ENCODE measurements at places on chromosomes 4 and X.
A peak's percentile ranks its signal among the peaks of the same experiment; 100 is the strongest.

DNA sequence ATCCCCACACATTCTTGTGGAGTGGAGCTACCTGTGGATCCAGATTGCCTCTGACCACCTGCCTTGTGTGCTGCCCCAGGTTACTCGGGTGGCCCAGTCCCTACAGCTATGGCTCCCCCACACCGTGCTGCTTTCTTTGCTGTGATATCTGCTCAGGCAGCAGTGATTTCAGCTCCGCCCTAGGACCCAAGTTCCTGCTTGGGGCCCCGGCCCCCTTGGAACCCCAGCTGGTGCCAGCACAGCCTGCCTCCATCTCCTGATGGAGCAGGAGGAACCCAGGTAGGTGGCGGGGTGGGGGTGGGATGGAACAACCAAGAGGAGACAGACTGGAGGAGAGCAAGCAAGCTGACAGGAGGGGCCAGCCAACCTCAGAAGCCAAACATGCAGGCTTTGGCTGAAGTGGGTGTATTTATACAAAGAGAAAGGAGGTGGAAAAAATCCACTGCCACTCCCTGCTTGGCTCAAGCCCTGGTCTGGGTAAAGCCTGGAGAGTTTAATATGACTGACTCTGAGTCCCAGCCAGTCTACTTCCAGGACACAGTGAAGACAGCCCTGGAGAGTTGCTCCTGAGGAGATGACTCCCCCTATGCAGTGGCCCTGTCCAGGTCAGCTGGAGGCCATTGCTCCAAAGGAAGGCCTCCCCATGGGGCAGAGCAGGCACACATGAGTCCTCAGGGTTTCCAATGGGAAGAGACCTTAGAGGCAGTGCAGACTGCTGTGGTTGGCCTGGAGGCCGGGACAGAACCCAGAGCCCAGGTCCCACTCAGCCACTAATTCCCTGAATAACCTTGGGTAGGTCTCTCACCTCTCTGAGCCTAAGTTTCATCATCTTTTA, 197.1 kb upstream of the MAMLD1 start:
- DNase-seq: no peak

GRCh38 chr4:7876201-7876875, 63.3 kb downstream of the AFAP1 start:
- peak; percentile 25 for DNase-seq

GRCh38 chr4:55143858-55144257, 18.5 kb upstream of the KDR start:
- DNase-seq: no peak

- no peak for DNase-seq
Observed at GRCh38 chrX:134013092-134013497, 27.7 kb upstream of the GPC3 start.

GRCh38 chrX:110691446-110691845, 104.2 kb downstream of the CHRDL1 start:
- no peak for DNase-seq

DNA sequence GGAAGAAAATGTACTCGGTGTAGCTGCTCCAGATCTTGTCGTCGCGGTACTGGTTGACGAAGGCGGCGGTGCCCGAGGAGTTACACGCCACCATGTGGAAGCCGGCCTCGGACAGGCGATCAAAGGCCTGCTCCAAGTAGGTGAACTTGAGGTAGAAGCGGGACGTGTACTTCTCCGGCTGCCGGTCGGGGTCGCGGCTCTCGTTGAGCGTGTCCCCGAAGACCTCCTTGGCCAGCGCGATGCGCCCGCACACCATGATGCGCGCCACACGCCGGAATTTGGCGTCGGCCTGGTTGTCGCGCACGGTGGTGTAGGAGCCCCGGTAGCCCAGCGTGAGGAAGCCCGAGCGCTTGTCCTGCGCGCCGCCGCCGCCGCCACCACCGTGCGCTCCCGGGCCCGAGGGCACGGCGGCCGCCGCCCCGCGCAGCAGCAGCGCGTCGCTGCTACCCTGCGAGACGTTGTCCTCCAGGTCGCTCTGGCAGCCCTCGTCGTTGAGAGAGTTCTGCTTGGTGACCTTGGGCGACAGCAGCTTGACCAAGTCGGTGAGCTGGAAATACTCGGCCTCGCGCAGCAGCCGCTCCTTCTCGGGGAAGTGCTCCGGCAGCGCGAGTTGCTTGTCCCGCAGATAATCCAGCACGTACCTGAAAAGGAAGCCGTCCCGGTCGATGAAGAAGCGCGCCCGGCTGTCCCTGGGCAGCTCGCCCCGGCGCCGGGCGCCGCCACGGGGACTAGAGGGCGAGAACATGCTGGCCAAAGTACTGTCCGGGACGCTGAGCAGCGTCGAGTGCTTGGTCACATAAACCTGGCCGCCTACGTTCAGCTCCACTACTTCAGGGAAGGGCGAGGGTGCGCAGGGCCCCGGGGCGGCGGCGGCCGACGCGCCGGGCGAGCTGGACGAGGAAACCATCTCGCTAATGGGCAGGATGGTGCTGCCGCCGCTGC, 775 bp downstream of the KCTD8 start:
- no peak for DNase-seq

DNA sequence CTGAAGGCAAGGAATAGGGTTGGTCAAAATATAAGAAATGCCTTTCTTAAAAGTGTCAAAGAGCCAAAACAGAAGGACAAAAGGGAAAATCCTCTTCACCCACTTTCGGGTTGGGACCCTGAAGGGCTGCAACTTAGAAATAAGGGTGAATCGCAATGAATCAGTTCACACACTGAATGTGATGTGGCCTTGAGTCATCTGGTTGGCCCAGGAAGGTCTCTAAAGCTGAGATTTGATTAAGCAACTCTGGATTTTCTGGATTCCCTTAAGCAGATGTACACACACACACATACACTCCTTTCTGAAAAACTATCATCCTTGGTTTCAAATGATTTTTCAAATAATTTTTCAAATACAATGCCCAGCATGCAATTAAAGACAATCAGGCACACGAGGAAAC, 13.1 kb downstream of the TAB3 start:
- peak; percentile 67 for DNase-seq

DNA sequence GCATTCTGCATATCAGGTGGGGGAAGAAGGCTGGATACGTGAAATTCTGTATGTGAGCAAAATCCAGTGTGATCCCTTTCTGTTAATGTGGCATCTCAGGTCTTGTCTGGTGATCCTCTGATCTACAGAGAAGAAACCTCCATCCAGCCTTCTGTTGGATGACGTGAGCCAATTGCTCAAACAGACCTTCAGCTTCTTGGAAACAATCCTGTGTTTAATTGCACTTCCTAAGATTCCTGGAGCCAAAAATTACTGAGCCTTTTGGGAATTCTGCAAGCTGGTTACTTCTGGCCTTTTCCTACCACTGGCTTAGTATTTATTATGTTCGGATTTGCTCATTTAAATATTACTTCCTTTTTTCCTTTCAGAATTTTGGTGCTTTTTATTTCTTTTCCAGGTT, 51.2 kb downstream of the TRIML1 start:
- DNase-seq: peak; percentile 4

DNA sequence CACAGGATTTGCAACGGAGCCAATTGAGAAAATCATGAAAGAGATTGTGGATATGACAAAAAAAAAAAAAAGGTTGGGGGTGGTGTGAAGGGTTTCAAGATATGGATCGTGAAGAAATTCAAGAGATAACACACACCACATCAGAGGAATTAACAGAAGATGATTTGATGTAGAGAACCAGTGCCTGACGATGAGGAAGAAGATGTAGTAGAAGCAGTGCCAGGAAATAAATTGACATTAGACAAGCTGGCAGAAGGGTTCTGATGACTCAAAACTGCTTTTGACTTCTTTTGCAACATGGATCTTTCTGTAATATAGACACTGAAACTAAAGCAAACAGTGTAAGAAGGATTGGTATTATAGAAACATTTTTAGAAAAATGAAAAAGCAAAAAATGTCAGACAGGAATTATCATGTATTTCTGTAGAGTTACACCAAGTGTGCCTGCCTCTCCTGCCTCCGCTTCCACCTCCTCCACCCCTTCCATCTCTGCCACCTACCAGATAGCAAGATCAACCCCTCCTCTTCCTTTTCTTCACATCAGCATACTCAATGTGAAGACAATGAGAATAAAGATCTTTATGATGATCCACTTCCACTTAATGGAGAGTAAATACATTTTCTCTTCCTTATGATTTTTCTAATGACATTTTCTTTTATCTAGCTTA, 127.5 kb upstream of the OTUD4 start:
- DNase-seq: peak; percentile 18

DNA sequence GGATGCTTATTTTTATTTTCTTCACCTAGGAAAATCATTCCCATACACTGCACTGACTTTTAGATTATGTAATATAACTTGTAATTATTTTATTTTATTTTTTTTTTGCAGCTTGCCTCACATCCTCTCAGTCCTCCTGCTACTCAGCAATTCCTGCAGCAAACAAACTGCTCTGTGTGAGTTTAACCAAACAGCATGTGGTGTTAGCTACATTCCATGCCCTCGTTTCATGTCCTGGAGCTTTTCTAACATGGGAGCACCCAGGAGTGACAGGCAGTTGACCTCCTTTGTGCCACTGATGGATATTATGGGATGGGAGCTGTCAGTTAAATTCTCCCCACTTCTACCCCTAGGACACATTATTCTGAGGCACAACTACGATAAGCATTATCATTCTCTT, 24.8 kb downstream of the CXCL1 start:
- DNase-seq: peak; percentile 41

- DNase-seq: peak; percentile 33
Observed at GRCh38 chr4:48780865-48781214, 761 bp upstream of the FRYL start.

DNA sequence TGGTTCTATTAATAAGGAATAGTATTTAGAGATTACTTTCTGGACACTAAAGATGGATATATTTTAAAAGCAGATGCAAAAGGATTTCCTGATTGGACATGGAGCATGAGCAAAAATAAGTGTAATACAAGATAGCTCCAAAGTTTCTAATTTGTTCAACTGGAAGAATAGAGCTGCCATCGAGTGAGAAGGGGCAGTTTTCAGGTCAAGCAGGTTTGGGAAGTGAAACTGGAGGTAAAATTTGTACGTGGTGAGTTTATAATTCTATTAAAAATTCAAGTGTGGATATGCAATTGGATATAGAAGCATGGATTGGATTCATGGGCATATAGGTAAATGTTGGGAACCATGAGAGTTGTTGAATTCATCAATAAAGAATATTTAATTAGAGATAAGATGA, 31.8 kb downstream of the PRDM8 start:
- no peak for DNase-seq

GRCh38 chrX:103722505-103722904, 11.8 kb downstream of the TMEM31 start:
- DNase-seq: peak; percentile 18

DNA sequence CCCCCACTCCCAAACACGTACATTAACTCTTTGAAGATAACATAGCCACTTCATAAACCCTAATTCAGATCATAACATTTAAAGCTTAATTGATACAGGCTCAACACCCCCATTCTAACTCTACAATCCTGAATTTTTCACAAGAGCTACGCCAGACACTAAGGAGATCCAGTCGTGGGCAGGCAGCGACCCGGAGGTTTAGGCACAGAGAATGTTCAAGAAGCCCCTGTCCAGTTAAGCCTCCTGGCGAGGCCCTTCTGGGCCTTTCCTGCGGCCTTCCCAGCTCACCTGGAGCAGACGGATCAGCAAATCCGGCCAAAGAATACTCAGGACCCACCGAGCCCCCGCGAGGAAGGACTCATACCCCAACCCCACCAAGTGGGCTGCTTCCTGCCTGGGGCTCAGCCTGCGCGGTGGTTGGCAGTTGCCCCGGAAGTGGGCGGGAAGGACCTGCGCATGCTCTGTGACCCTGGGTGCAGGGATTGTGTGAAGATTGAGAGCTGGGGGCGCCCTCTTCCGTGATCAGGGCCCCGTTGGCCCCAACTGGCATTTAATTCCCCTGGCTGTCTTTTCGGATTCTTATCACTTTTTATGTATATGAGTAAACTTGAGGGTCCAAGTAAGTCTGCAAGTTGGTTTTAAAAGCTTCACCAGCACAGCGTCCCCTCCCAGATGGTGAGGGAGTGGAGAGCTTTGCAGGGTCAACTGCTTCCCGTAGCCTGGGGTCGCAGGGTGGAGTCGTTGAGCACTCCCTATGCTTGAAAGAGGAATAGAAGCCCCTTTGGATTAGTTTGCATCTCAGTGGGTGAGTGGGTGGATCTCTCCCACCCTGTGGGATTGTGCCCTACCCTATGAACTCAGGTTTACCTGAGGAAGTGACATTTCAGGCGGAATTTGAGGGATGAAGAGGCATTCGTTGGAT, at the start of gene TRIM61:
Gene TRIM61 (minus strand): TSS at position 415 of the 922 bp plus-strand sequence. CDS start 7,655 bp downstream, outside the sequence.
- DNase-seq: peak; percentile 42

GRCh38 chrX:140480765-140481164, 24.1 kb downstream of the SOX3 start:
- no peak for DNase-seq

GRCh38 chr4:138891631-138892031, 124.0 kb upstream of the NOCT start:
- no peak for DNase-seq

DNA sequence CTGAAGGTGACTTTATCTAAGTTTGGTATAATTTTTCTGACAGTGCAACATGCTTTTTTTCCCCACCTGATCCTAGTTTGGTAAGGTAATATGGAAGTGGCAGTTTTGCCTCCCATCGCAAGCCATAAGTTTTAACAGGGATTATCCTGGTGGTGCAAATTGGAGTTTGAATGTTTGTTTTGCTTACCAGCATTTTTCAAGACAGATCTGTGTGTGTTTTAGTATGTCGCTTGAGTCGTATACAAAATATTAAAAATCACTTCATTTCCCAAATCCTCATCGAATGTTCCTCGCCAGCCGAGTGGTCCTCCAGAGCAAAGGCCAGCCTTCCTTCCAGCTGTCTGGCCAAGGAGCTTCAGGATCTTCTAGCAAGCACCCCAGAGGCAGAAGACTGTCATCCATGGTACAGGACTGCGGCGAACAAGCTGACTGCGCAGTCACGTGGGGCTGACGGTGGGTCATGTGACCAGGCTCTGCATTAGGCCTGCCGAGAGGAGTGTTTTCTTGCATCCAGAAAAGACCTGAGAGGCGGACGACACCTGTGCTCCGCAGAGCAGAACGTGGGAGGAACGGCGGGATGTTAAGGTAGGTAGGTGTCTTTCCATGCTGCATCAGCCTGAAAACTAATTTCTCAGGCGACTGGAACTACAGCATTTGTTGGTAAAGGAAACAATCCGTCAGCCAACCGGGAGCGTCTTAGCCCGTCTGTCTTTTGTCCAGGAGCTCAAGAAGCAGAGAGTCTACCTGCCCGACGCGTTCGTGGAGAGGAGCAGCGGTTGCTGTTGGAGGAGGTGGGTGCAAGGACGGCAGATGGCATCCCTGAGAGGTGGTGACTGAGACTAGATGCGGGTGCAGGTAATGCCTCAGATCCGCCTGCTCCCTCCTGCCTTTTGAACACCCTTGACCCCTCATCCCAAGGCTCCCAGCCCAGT, at the start of gene GPRASP3:
Gene GPRASP3 (plus strand): TSS at position 507 of the 932 bp plus-strand sequence. CDS start 28,253 bp downstream, outside the sequence.
- peak; percentile 73 for DNase-seq

DNA sequence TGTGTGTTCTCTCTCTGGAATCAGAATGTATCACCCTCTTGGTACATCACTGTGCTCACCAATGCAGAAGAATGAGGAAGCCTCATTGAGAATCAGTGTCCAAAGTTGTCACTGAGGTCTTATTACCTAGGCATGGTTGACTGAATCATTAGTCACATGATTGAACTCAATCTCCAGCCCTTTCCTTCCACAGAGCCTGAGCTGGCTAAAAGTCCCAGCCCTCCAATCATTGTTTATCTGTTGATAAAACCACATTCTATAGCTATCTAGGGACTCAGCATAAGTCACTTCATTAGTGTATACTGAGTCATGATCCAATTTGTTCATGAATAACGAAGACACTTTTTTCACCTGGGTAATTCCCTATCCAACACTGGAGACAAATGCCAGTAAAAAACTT, 396.8 kb downstream of the TRAM1L1 start:
- DNase-seq: no peak

- DNase-seq: no peak
Observed at GRCh38 chr4:163694385-163694784, 199.9 kb downstream of the TMA16 start.

GRCh38 chr4:26204249-26204825, 116.5 kb upstream of the RBPJ start:
- DNase-seq: no peak
